Left cardiac atrium (tissue), 4 donors: ENCODE measurements at places on chromosomes 11 and 22. TPM values are rescaled to one million over a fixed set of nuclear protein-coding genes. Genes with fewer than 3 reads are reported as not detected.

GRCh38 chr11:65872586-65873317 lies at the start of gene EFEMP2:
Gene EFEMP2, minus strand, starts transcription at chr11:65872800. Its CDS starts 446 bp downstream, at chr11:65872354.
- DNase-seq = no peak

DNA sequence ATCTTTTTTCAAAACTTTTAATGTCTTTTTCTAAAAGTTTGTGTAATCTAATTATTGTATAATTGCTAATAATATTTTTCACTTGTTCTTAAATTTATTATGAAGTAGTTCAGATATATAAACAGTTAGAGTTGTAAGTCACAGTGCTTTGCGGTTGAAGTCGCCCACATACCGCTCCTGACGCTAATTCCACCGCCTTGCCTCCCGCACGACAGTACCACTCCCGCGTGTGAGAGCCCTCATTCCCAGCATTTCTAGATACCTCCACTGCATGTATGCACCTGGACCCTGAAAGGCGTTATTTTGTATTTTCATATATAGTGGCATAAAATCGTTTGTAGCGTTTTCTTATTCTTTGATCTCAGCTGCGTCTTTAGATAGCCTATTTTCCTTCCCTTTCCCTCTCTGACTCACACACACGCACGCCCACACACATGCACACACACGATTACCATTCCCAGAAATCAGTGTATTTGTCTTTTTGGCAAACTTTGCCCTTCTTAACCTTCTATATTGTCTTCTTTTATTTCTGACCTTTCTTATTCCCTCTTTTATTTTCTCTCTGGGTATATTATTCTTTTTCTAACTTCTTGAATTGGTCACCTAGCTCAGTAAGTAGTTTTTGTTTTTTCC lies 56.4 kb upstream of the PITPNB start:
- no peak for DNase-seq

DNA sequence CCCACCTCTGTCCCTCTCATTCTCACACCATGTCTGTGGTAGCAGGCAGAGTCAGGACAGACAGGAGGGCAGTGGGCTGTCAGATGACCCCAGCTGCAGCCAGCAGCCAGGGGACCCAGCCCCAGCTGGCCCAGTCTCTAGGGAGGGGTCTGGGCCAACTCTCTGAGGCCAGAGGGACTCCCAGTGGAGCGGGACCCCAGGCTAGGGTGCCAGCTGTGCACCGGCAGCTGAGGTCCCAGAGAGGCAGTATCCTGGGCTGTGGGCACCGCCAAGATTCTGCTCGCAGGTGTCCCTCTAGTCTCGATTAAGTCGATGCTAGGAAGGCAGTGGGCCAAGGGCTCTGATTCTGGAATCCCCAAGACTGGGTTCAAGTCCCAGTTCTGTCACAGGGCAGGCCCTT lies 16.7 kb upstream of the FADD start:
- DNase-seq = no peak

DNA sequence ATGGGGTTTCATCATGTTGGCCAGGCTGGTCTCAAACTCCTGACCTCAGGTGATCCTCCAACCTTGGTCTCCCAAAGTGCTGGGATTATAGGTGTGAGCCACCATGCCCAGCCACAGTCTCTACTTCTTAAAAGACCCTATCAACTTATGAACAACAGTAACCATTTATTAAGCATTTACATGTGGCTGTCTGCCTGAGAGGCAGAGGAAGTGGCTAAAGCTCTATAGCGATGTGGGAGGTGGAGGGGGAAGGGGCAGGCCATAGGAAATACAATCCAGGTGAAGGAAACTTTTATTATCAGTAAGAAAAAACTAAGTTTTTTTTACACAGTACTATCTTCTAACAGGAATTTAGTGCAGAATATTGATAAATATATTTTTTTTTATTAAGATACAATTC lies 87.8 kb upstream of the PHOX2A start:
- DNase-seq = no peak

DNA sequence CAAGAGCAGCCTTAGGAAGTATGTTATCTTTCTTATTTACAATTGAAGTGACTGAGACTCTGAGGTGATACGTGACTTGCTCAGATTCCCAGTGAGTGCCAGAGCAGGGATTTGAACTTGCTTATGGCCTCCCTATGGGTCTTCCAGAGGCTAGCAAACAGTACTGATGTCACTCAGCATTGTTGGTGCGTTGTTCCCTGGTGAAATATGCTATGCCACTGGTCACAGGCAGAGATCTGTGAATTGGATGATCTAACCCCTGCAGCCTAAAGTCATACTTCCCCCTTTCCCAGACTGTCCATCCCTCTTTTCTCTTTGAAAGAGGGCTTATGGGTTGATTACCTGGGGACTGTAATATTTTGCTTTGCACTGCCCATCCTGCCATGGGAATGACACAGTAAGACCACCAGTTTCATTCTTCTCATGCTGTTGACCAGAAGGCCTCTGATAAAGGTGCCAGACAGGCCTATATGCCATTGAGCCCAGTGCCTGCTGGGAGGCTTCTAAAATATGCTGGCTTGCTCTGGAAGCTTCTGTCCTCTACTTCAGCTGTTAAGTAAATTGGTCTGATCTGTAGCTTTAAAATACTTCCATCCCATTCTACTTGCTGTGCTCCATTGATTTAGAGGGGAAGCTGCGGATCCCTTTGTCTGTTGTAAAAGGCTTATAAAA lies 152.2 kb upstream of the E2F8 start:
- no peak for DNase-seq

Gene TREH
- not detected for total RNA-seq

Gene PATE2
- total RNA-seq = not detected

Gene LMO2
- 15.8 TPM for total RNA-seq
